ENCODE measurements at places on chromosomes 11 and 22.

DNA sequence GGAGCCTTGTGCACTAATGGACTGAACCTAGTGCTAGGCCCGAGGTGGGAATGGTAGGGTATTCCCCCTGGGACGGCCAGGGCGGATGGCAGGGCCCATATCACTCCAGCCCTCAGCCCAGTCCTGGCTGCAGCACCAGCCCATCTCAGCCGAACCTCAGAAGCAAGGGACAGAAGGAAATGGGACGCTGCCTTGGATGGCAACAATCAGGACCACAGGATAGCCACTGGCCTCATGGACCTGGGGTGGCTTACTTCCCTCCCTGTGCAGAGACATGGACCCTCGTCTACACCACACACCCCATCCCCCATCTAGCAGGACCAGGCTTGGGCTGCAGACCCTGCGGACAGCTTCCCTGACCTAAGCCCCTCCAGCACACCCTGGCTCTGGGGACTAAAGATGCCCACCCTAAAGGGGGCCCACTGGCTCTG, 24.1 kb downstream of the ARVCF start:
- DNase-seq = no peak

DNA sequence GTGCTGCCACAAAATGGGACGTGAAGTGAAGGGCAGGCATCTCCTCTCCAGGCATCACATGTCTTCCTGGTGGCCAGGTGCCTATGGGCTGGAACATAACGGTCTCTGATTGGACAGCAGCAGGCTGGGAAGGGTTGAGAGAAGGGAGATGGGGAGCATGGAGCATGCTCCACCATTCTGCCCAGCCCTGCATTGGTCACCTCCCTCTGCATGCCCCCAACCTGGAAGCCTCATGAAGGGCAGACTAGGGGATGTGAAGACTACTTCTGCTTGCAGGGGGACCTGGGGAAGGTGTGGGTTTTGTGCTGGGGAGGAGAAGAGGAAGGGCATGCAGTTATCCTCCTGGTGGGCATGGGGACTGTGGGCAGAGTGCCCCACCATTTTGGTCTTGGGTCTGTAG, 782.2 kb downstream of the TBC1D22A start:
- DNase-seq = no peak

- no peak for DNase-seq
These were observed 24.8 kb downstream of the AMOTL1 start for GRCh38 chr11:94793002-94793401.

- no peak for DNase-seq
These were observed 537.7 kb downstream of the BUD13 start for GRCh38 chr11:116234989-116235568.

GRCh38 chr11:67113231-67113721, 5.8 kb upstream of the KDM2A start:
- no peak for DNase-seq

DNA sequence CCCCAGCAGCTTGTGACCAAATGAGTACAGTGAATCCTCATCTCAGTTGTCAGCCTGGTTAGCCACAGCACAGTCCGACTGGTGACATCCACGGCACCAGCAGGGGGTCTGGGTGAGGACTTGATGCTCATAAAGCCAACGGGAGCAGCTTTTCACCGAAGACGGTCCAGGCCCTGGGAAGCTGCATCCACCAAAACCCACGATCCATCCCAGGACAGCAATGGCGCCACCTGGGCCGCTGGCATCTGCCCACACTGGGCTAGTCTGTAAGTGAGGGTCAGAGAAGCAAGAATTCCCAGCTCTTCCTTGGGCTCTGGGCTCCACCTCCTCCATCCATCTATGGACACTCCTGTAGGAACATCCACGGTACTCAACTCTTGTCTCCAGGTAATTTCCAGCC, 25.1 kb upstream of the FXYD6 start:
- no peak for DNase-seq

GRCh38 chr11:108221911-108222573, 396 bp downstream of the NPAT start:
- no peak for DNase-seq

DNA sequence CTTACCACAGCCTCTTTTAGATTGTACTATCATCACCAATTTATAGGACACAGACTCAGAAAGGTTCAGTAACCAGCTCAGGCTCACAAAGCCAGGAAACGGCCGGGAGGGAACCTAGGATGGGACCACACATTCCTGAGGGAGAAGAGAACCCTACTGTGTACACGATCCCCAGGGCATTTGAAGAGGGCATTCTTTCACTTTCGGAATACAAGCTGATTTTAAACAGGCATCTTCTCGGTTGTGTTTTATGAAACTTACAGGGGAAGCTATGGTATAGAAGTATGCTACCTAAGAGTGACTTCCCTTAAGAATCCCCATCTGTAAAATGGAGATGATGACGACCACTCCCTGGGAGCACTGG, 19.0 kb downstream of the SMCO4 start:
- no peak for DNase-seq

DNA sequence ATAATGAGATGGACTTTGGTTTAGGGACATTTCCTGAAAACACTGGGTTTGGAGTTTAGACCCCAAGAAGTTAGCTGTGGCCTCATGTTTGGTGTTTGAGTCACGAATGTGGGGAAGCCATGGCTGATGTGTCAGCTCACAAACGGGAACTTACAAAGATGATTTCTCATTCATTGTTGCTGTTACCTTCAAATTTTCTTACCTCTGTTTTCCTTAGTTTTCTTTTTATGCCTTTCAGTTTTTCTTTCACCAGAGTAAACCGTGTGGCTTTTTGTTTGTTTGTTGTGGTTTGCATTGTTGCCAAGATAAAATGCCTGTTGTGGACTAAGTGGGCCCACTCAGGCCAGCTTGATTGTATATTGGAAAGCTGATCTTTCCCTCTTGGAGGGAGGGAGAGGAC, 89.1 kb downstream of the SWAP70 start:
- DNase-seq = peak; percentile 84

DNA sequence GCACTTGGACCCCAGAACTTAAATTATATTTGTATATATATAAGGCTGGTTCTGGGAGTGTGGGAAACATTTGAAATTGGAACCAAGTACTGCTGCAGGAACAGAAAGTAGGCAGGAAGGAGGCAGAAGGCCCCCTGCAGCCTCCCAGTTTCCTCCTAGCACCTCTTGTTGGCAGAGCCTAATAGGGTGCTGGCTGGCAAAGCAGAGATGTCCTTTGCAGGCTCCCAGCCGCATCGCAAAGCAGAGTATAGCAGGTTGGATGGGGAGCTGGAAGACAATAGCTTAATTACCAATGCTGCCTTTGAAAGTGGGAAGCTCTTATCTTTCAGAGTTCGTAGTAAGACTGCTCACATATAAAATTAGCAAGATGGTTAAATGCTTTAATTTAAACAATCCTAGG, 370.8 kb upstream of the C11orf87 start:
- DNase-seq = no peak

DNA sequence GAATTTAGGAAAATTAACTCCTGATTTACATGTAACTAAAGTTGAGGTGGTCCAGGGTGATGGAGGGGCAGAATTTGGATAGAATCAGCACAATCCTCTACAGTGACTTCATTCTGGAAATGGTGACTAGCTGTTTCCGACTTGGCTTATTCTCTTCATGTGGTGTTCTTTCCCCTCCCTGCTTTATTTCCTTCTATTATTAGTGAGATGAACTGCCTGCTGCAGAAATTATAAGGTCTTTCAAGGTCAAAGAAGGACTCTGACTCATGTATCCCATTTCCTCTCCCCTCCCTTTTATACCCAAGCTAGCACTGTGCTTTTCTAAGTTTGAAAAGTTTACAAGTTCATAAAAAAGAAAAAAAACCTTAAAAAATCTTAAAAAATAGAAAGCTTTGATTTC, 12.2 kb upstream of the MRPL17 start:
- DNase-seq = peak; percentile 63

GRCh38 chr11:86183694-86184093, 60.9 kb upstream of the EED start:
- no peak for DNase-seq

- no peak for DNase-seq
These were observed 2.1 kb upstream of the SLC35F2 start for GRCh38 chr11:107860688-107861087.

DNA sequence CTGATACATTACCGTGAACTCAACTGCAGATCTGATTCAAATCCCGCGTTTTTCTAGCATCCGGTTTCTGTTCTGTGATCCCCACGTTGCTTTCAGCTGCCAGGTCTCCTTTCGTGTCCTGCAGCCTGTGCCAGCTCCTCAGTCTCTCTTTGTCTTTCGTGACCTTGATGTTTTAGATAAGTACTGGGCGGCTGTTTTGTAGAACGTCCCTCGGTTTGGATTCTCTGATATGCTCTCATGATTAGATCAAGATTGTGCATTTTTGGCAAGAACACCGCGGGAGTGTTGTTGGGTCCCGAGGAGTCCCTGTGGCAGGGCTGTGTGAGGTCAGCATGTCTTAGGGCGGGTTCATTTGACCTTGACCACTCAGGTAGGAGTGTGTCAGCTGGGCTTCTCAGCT, 38.6 kb downstream of the KCNQ1 start:
- no peak for DNase-seq

- DNase-seq = peak; percentile 88
These were observed 26.0 kb downstream of the PARVA start for GRCh38 chr11:12403122-12403996.

DNA sequence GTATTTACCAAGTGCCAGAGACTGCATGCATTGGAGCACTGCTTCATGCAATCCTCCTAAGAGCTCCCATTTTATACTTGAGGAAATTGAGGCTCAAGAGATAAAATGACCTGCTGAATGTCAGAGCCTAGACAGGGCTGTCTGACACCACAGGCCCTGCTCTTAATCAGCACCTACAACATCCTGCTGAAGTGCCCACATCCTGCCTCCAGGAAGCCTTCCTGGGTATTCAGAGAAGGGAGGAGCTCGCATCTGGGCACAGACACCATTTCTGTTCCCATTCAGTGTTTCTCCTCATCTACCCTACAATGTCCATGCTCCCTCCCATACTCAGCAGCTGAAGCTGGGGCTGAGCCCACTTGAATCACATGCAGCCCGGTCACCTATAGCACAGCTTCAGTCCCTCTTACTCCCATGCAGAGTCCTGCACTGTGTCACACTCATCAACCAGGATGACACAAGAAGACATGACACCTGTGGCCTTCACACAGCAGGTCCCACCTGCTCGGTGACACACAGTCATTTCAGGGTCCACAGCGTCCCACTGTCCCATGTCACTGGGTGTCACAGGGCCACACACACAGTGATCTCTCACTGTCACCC, 53.1 kb downstream of the PDE2A start:
- no peak for DNase-seq

All from astrocyte (in vitro differentiated cells and primary cell).